KBM-7 (cell line): ENCODE measurements at places on chromosomes 12 and 14.
A peak's percentile ranks its signal among the peaks of the same experiment; 100 is the strongest.

- DNase-seq, result no peak
Measured at GRCh38 chr12:65022960-65023359, 98.1 kb downstream of the WIF1 start.

DNA sequence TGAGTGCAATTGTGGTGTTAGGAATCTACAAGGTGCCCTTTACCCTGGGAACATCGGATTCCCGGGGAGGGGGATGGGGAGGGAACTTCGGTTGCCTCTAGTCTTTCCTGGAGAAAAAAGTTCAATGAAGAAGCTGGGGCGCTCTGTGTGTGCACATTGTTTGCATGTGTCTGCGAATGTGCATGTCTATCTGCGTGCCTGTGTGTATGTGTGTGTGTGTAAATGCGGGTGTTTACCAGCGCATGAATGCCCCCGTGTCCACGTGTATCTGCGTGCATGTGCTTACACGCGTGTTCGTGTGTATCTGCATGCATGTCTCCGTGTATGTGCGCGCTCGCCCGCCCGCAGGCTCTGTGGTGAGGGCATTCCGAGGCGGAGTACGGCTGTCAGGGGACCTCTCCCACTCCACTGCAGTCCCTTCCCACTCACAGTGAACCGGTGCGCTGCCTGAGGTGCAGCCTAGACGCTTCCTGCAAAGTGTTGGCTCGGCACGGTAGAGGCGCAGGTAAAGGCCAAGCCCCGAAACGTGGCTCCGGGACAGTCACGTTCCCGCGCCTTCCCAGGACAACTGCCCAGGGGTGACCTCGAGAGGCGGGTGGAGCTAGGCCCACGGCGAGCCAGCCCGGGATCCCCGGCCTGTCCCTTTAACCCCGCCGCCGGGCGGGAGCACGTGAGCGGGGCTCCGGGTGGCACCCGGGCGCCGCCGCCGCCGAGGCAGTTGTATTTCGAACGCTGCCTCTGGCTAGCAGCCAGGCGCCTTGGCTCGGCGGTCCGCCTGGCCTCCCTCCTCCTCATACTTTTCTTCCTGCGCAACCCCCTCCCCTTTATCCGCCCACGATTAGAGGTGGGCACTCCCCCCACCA lies 539 bp upstream of the HMGA2 start:
- peak; percentile 76 for DNase-seq

DNA sequence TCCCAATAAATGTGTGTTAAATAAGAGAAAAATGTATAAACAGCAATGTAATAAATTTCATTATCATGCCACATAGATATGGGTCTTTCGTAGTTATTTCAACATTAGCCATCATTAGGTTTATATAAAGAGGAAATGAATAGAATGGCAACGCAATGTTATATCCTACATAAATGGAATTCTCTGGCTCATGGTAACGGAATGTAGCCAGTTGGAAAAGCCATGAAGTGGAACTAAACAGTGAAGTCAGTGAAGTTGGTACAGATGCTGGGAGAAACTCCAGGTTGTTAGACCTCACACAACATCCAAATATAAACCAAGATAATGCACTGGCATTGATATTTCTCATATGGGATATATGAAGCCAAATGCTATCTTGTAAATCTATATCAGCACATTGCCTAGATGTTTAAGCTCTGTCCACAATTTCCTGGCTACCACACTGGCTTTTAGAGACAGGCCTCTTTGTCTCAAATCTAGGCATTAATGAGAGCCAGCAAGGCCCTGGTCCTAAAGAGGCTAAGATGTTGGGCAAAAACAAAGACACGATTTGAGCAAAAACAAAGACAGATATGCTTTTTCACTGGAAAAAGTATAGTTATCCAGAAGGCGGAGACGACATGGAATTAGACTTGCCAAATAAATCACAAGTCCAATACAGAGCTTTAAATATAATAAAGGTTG lies 861.0 kb downstream of the RPS29 start:
- no peak for DNase-seq

DNA sequence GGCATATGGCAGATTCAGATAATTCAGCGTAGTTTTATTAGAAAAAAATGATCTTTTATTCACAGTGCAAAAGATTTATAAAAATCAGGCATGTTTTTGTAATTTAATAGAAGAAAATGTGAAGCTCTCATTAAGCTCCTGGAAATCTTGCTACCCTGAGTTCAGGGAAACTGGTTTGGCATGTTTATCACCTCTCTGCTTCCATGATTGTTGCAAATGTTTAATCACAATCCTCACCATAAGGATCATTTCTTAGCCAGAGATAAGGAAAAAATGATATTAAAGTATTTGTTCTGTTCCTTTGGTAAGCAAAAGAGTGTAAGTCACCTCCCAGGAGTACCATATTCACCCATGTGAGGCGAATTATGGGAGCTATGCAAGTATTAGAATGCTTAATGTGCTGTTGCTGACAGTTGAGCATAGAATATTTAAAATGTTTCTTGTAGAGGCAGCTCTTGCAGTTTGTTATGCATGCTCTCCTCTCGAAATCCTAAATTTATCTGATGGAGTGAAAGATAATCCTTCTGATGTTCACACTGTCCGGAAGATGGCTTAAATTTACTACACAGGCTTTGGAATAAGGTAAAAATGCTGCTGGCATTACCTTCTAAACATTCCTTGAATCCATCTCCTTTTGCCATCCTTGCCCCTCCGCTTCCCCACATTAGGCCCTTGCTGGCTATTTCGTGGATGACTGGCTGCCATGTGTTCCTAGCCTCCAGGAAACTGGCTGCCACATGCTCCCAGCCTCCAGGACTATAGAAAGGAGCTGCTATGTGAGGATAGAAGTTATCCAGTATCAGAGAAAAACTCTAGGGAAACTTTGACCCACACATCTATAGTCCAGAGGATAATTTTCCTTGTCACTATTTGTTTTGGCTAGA lies 115.8 kb upstream of the CCDC198 start:
- no peak for DNase-seq

DNA sequence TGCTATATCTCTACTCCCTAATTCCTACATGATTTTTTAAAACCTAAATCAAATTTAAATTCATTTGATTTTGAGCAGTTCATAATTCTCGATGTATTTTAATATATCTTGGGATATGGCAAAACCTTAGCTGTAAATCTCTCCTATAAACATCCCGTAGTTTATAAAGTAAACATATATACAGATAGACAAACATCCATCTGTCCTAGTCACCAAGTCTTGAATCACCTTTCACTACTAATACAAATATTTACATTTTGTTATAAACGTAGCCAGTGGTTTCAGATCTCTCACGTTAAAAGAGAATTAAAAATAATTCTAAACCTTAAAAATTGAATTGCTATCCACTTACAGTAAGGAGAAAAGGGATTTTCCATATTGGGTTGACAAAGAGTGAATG lies 107.0 kb downstream of the TSHR start:
- no peak for DNase-seq

GRCh38 chr12:86613311-86613710 lies 357.1 kb upstream of the MGAT4C start:
- no peak for DNase-seq

DNA sequence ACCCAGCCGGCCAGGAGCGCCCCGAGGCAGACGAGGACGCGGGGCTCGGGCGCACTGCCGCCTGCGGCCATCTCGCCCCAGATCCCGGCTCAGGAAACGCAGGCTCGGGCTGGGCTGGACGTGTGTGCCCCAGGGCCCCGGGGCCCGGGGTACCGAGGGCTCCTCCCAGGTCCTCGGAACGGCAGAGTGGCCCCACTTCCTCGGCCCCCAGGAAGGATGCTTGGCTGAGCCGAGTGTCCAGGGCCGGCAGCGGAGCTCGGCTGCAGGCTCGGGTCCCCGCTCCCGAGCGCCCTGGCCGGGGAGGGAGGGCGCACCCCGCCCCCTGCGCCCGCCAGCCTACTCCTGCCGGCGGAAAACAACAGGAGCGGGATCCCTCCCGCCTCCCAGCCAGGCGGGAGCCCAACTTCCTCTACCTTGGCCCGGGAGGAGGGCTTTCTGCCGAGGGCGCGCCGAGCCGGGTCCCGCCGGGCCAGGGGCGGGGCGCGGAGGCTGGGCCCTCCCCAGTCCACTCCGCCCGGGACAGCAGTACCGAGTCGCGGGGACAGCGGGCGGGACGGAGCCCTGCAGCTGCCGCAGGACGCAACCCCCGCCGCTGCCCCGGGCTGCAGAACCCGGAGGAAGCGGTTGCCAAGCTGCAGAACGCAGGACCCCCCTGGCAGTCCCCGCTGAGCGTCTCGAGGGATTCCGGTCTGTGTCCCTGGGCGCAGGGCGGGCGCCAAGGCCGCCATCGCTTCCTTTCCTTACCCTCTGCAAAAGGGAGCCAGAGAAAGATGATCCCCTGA lies at the start of gene VSIG10:
Gene VSIG10 (minus strand): TSS at position 411 of the 782 bp plus-strand sequence. CDS start 340 bp downstream, at position 71.
- DNase-seq, result peak; percentile 81

DNA sequence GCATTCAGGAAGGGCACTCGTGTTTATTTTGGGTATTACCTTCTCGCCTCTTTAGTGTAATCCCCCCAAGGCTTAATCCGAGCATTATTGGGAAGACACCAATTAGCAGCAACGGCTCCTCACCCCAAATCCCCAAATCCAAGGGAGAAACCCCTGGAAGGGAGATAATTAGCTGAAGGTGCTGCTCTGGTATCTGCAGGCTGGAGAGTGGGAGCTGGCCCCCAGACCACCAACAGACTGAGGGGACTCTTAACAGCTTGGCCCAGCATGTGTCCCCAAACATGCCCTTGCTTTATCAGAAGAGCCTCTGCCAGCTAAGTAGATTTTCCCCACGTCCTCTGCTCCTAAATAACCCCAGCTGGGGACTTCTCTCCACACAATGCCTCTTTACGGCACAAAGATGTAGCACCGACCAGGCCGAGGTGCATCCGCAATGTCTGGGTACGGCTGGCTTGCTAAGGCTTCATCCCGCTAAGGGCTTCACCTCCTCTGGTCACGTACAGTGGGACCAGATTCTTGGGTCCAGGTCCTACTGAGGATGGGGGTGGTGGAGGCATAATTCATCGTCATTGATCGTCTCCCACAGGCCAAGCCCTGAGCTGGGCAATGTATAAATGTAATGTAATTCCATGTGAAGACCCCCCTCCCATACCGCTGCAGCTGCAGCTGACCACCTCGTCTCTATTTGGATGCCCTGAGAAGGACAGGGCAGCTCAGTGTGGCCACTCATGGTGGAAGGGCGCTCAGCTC lies 123.7 kb upstream of the GSC start:
- no peak for DNase-seq

DNA sequence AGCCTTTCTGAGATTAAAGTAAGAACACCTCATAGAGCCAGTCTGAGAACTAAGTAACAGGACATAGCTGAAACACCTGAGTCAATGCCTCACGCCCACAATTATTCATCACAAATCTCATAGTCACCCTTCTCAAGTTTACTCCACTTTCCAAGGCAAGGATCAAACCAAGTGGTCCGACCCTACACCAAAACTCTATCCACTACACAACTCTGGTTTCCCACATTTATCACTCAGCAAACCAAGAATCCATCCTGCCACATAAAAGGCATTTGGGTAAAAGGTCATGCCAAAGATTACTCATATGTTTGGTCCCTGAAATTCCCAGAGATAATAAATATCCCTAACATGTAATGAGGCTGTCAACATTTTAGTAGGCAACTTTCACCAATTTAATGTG lies 144.1 kb downstream of the RPAP3 start:
- DNase-seq, result no peak

DNA sequence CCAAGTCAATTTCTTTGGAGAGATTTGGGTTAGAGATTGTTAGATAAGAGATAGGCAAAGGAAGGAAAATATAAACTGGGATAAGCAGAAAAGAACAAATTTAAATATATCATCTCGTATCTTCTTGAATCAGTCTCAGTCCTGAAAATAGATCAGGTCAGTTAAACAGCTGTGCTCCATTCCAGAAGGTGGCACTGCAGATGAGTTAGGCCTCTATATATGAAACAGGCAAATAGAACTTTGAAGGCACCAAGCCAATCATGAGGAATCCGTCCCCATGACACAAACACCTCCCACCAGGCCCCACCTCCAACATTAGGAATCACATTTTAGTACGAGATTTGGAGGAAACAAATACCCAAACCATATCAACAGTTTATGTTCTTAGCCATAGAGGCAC lies 605.5 kb upstream of the USP15 start:
- peak; percentile 7 for DNase-seq

- peak; percentile 75 for DNase-seq
Measured at GRCh38 chr12:80101126-80101525, 1.8 kb downstream of the OTOGL start.

- DNase-seq, result no peak
Measured at GRCh38 chr14:101708853-101709532, 52.5 kb upstream of the PPP2R5C start.

GRCh38 chr12:47930634-47931033 lies 25.8 kb upstream of the VDR start:
- DNase-seq, result no peak

DNA sequence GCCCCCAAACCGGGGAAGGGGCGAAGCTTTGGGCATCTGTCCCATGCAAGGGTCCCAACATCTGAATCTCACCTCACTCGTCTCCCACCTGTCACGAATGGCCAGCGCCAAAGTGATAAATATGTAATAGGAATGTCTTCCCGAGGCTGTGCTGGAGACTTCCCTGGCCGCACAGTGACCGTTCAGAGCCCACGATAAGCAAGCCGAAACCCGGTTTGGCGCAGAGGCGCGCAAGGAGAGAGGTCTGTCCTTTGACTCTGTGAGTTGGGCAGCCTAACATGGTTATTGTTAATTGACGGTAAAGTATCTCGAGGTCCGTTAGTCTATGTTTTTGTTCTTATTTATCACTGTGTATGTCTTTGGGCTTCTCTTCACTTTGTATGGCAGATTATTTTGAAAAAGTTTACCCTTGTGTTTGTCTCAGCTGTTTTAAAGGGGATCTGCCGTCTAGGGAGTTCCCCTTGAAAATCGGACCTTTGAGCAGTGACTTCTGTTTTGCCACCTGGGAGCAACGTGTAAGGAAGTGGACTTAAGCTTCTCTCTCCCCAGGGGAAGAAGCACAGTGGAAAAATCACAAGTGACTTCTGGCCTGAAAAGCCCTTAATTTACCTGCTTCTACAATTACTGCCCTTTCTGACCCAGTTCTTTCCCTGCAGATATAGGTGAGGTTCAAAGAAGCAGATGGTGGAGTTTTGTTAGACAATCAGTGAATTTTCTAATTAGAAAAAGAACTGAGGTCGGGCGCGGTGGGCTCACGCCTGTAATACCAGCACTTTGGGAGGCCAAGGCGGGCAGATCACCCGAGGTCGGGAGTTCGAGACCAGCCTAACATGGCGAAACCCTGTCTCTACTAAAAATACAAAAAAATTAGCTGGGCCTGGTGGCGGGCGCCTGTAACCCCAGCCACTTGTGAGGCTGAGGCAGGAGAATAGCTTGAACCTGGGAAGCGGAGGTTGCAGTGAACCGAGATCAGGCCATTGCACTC lies 1.1 kb upstream of the TM9SF1 start:
- peak; percentile 50 for DNase-seq
